ENCODE measurements at places on chromosomes 7 and 10. TPM values are rescaled to one million over a fixed set of nuclear protein-coding genes. Genes with fewer than 3 reads are reported as not detected.

Gene TMEM213
- not detected for total RNA-seq

Gene MAGI2
- total RNA-seq, result 1.2 TPM

Gene HECW1
- 15.6 TPM for total RNA-seq

Gene ZNF425
- 3.1 TPM for total RNA-seq

Gene SPDYE8
- total RNA-seq, result not detected

Gene AKR1B15
- total RNA-seq, result 0.57 TPM

Gene SLC16A12
- total RNA-seq, result 0.32 TPM

Gene ADRB1
- total RNA-seq, result 0.52 TPM

Gene DKK1
- total RNA-seq, result 355 TPM

Gene PPP1R17
- not detected for total RNA-seq

Gene SLC26A5
- not detected for total RNA-seq

Gene PARG
- total RNA-seq, result 24.9 TPM

Gene HELLS
- 52.8 TPM for total RNA-seq

Gene PTPRE
- total RNA-seq, result 3.7 TPM

Gene MAT1A
- not detected for total RNA-seq

Gene FOXI2
- total RNA-seq, result not detected

GRCh38 chr7:151597541-151598444 lies 78.1 kb upstream of the RHEB start:
- DNase-seq, result peak; percentile 89

DNA sequence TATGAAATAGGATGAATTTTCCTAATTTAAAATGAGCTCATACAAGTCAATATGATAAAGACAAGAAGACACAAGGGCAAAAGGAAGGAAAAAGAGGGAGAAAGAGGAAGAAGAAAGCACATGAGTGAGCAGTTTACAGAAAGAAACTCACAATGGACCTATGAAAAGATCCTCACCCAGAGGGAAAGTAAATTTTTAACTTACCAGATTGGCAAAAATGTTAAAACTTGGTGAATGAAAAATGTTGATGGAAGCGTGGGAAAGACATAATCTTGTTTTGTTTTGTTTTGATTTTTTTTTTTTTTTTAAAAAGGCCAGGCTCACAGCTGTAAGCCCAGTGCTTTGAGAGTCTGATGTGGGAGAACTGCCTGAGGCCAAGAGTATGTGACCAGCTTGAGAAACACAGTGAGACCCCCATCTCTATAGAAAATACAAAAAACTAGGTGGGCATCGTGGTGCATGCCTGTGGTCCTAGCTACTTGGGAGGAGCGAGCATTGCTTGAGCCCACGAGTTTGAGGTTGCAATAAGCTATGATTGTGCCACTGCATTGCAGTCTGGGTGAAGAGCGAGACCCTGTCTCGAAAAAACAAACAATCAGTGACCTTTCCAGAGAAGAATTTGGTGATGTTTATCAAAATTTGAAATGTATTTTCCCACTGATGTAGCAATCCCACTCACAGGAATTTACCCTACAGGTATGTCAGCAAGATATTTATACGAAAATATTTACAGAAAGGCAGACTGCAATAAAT lies 152.9 kb upstream of the ASAH2 start:
- DNase-seq, result peak; percentile 24

GRCh38 chr10:110373059-110373458 lies 68.3 kb upstream of the SMNDC1 start:
- peak; percentile 57 for DNase-seq

GRCh38 chr10:21495752-21496342 lies 29.6 kb downstream of the SKIDA1 start:
- DNase-seq, result peak; percentile 78

- DNase-seq, result no peak
Observed at GRCh38 chr7:126378642-126379041, 874.1 kb downstream of the GRM8 start.

- DNase-seq, result no peak
Observed at GRCh38 chr7:37265006-37265405, 183.7 kb downstream of the ELMO1 start.

DNA sequence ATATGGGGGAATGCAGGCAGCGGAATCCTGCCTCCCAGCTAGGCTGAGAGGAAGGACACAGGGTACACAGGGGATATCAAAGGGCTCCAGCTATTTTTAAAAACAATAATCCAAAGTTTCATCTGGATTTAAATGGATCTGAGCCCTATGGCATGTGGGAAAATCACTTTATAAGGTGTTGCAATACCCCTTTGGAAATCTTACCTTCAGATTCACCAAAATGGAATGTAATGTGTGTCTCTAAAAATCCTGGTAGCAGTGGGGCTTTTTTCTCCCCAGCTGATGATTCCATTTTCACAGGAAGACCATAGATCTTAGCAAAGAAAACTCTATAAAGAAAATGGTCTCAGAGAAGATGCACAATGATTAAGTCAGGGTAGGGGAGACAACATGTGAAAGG lies 722.2 kb downstream of the PARD3 start:
- no peak for DNase-seq

DNA sequence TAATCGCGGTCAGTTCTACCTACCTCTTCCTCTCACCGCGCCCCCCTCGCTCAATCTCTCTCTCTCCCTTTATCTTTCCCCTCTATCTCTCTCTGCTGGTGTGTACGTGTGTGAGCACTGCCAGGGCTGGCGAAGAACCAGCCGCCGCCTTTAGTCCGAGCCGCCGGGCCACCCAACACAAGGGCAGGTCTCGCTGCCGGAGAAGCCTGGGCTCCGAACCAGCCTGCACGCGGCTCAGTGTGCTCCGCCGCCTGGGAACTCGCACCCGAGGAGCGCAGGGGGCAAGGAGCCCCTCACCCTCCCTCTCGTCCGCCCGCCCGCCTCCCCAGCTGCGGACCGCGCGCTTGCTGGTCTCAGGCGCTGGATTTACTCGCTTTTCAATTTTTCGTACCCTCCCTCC lies 1.7 kb downstream of the NXPH1 start:
- DNase-seq, result no peak

DNA sequence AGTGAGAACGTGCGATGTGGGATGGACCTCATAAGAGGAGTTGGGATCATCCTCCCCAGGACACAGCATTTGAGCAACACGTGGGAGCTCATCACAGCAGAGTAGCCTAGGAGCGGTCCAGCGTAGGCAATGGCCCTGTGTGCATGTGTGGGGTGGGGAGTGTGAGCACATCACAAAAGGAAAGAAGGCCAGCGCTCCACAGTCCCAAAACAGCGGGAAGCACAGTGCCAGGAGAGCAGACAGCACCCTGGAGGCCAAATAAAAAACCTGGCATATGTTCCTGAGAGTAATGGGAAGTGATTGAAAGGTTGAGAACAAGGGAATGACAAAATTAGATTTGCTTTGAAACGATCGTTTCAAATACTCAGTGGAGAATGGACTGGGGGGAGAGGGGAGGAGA lies 226.0 kb downstream of the C7orf25 start:
- no peak for DNase-seq

DNA sequence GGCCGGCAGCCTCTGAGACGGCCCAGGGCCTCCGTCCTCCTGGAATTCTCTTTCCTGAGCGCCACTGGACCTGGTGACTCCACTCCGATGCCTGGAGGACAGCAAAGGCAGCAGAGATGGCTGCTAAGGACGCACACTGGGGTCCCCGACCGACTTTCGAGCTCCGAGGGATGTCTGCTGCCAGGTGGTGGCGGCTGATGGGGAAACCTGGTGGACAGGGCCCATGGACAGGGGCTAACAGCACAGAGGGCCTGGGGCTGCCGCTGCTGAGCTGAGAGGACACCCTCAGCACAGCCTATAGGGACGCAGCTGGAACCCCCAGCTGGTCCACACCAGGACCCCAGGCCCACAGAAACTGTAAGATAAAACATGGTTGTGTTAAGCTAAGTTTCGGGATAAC lies 366.3 kb downstream of the DNAJB6 start:
- DNase-seq, result no peak

DNA sequence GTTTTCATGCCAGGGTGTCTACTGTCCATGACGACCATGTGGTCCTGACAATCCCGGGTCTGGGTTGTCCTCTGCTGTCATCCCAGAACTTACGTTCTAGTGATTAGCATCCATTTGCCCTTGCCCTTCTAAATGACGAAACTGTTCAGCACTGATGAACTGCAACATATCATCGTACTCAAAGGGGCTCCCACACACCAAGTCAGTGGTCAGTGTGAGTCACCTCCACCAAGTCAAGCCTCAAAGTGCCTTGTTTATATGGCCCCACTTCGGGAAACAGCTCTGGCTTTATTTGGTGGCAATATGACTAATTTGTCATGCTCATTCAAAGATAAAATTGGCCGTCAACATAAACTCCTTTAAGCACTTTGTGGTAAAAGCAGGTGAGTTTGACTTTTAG lies 110.7 kb downstream of the FRMD4A start:
- peak; percentile 88 for DNase-seq

DNA sequence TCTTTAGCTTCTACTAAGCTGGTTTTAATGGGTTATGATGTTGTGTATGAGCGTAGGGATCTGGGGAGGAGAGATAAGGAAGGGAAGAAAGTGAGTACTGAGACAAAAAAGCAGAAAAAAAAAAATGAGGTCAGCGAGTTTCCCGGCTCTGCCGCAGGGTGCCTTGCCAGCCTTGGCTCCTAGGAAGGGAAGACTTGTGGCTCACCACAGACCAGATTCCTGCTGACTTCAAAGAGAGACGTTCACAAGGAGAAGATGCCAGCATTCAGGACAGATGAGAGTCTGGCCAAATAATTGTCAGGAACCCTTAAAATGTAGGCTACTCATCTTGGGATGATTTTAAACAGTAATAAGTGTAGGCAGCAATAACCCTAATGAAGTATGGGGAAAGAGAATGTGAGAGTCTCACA lies 11.4 kb upstream of the FAS start:
- peak; percentile 95 for DNase-seq

DNA sequence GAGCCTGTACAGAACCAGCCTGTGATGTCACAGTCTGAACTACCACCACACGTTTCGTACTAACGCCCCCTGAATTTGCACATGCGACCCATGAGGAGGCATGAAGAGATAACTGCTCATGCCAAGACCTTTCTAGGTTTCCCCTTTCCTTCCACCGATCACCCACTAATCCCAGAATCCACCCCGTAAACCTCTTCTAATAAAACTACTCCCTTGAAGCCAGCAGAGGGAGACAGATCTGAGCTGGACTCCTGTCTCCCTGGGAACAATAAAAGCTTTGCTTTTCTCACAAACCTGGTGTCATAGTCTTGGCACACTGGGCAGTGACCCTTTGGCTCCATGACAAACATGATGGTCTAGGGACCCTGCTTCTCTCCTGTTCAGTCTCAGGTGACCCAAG lies 144.5 kb downstream of the FRMD4A start:
- DNase-seq, result peak; percentile 52

GRCh38 chr10:89073719-89074118 lies 83.1 kb downstream of the FAS start:
- peak; percentile 55 for DNase-seq

GRCh38 chr10:4983615-4984216 lies 19.9 kb downstream of the AKR1C2 start:
- DNase-seq, result no peak

DNA sequence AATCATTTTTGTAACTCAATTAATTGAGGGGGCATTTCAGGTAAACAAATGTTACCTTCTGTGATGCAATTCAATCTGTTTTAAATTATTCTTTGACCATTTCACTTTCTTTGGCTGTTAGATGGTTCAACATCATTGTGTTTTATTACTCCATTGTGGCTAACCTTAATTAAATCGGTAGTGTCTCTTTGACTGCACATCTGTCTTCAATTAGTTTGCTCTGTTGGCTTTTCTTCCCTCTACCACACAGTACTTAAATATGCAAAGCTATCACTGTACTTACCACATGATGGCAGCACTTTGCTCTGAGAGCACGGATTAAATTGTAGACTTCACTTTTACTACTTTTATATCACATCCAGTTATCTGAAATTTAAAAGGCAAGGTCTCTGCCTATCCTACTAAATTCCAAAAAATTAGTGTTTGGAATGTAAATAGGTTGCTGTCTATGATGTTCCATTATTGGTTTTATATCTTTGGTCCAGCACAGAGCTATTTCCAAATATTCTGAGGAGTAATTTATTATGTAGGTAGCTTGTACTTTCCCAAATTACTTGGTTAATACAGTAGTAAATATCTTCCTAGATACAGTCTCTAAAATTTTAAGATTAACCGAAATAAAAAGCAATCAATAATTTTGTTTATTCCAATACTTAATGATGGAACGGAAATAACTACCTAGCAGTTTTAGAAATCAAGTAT lies 352.0 kb downstream of the PCLO start:
- peak; percentile 86 for DNase-seq

- DNase-seq, result peak; percentile 36
Observed at GRCh38 chr7:143305423-143306070, 10.4 kb upstream of the CLCN1 start.

- DNase-seq, result no peak
Observed at GRCh38 chr7:43309706-43310022, 197.2 kb downstream of the HECW1 start.

DNA sequence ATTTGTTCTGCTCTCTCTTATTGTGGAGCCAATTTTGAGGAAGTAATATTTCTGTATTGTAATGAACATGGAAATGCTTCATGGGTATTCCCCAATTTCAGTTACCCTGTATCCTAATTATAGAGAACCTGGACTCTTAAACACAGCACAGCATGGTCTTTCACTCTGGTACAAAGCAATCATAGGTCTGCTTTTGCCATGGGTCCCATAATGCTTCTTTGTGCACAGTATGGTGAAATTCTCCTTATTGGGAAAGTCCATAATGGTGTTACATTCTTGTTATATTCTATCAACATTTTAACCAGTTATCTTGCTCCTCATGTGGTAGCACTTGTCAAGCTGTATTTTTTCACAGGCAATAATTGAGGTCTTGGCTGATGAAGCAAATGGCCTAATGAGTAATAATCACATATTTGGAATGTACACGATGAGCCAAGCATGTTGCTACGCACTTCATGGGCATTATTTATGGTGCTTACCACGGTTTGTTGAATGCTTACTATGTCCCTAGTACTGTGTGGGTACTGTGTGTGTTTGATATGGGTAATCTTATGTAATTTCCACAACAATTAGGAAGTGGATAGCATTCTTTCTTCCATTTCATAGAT lies 42.9 kb downstream of the PRKG1 start:
- DNase-seq, result no peak

- DNase-seq, result no peak
Observed at GRCh38 chr10:116069856-116070255, 203.2 kb downstream of the GFRA1 start.

GRCh38 chr10:121460733-121461132 lies 137.5 kb downstream of the FGFR2 start:
- DNase-seq, result peak; percentile 63

- peak; percentile 56 for DNase-seq
Observed at GRCh38 chr10:49138361-49138891, 4.6 kb upstream of the FAM170B start.

GRCh38 chr7:150936018-150936417 lies 42.1 kb downstream of the KCNH2 start:
- DNase-seq, result no peak
